ENCODE measurements at places on chromosomes 7 and 10. TPM values are rescaled to one million over a fixed set of nuclear protein-coding genes. Genes with fewer than 3 reads are reported as not detected.

- no peak for DNase-seq
Observed at GRCh38 chr7:132720835-132721234, 144.6 kb upstream of the PLXNA4 start.

The IDI2 gene
- total RNA-seq, result not detected

The RBM20 gene
- 17.0 TPM for total RNA-seq

DNA sequence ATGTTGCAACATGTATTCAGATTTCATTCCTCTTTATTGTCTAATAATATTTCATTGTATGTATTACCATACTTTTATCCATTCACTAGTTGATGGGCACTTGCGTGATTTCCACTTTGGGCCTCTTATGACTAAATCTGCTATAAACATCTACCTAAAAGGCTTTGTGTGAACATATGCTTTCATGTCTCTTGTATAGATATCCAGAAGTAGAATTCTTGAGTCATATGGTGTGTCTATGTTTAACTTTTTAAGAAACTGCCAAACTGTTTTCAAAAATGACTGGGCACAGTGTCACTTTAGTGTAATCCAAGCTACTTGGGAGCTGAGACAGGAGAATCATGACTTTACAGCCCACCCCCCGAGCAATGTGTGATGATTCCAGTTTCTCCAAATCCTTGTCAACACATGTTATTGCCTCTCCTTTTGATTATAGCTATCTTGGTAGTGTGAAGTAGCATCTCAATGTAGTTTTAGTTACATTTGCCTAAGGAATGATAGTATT lies 618.9 kb upstream of the C7orf33 start:
- no peak for DNase-seq

The RPEL1 gene
- not detected for total RNA-seq

The GJD4 gene
- not detected for total RNA-seq

The FAM25A gene
- not detected for total RNA-seq
